ENCODE measurements at places on chromosomes 11 and 22. TPM values are rescaled to one million over a fixed set of nuclear protein-coding genes. Genes with fewer than 3 reads are reported as not detected.

DNA sequence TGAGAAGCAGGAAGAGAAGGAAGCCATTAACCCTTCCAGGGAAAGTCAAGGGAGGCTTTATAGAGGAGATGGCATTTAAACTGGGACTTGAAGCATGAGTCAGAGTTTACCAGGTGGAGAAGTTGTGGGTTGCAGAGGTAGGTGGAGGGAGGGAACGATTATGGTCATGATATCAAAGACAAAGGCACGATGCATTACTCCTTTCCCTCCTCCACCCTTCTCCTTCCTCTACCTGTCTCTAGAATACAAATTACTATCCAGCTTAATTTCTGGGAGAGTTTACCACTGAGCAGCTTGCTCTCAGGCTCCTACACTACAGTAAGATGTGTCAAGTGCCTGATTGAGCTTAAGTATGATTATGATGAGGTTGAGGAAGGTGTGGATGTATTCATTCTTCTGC lies 151.7 kb downstream of the NELL1 start:
- no peak overlapping the region for H3K4me3 ChIP-seq
- H3K4me1 ChIP-seq, result no peaks in the 10 kb centered on the region
- no peak overlapping the region for H3K27ac ChIP-seq
- H3K36me3 ChIP-seq, result no peaks in the 10 kb centered on the region

DNA sequence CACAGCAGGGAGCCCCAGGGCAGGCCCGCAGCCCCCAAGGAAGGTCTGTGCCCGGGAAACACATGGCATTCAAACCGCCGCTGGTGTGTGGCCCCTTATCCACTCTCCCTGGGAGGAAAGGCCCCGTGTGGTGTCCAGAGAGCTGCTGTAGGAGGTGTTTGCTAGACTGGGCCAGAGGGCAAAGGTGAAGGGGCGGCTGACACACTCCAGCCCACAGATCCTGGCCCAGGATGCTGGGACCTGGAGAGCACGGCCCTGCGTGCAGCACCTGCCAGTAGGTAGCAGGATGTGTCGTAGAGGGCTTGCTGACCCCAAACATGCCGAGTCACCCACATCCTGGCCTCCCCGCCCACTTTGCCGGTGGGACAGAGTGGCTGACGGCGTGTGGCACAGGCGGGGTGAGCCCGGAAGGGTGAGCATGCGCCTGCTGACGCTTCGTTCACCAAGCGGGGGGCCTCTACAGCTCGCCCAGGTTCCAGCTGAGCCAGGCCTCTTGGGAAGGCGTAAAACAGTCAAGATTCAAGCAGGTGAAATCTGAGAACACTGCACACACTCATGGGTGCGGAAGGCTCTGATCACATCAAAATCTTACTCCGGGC lies 11.0 kb downstream of the OSBPL5 start:
- peak overlapping the region; percentile 37 for H3K27ac ChIP-seq
- peaks cover 32% of the 10 kb centered on the region for H3K4me1 ChIP-seq
- peak; percentile 62 for DNase-seq

DNA sequence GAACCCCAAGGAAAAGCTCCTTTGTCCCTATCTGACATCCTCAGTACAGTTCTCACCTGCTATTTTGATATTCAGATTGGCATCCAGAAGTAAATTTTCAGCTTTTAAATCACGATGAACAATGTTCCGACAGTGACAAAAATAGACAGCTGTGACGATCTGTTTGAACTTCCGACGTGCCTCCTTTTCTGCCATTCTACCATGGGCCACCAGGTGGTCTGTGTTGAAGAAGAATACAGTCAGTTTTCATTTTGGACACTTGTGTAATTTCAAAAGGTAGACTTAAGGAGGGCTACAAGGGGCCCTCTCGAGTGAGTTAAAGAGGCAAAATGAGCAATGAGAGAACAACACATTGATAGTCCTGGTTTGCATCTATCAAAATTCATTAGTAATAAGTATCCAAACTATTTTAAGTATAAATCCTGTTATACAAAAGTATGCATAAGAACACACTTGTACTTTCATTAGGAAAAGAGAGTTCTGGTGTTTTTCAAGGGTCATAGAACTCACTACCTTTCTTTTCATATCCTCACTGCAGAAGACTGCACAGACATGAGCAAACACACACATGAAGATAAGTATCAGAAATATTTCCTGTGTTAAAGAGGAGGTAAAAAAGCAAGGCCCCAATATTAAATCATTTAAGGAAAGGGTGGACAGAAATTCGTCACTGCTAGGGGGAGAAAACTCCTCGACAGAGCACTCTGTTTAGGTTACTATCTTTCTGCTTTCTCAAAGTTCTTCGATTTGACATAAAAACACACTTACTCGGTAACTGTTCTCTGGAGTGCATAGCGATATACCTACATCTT lies 89.9 kb upstream of the APOA1 start:
- no peaks in the 10 kb centered on the region for H3K27me3 ChIP-seq
- H3K4me1 ChIP-seq, result peaks cover 37% of the 10 kb centered on the region
- H3K4me3 ChIP-seq, result no peak overlapping the region
- DNase-seq, result no peak
- H3K27ac ChIP-seq, result no peak overlapping the region

- H3K4me3 ChIP-seq, result no peak overlapping the region
- H3K27ac ChIP-seq, result no peak overlapping the region
- no peak for DNase-seq
- no peaks in the 10 kb centered on the region for H3K27me3 ChIP-seq
Measured at GRCh38 chr22:34490886-34491285, 570.6 kb upstream of the LARGE1 start.

DNA sequence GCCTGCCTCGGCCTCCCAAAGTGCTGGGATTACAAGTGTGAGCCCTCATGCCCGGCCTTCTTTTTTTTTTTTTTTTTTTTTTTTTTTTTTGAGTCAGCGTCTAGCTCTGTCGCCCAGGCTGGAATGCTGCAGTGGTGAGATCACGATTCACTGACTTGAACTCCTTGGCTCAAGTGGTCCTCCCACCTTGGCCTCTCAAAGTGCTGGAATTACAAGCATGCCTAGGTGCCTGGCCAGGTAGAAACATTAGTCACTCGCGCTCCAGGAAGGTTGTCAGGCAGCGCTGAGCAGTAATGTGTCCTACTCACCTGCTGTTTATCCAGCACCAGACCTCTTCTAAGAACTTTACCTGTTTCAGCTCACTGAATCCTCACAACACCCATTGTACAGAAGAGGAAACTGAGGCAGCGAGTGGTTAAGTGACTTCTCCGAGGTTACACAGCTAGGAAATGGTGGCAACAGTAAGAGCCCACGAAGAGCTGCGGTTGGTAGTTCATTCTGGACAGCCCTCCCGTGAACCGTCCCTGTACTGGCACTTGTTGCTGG lies 496 bp upstream of the CST6 start:
- DNase-seq, result peak; percentile 75
- no peaks in the 10 kb centered on the region for H3K36me3 ChIP-seq
- H3K4me3 ChIP-seq, result no peak overlapping the region
- no peaks in the 10 kb centered on the region for H3K4me1 ChIP-seq
- H3K27me3 ChIP-seq, result peaks cover 24% of the 10 kb centered on the region

- no peaks in the 10 kb centered on the region for H3K27me3 ChIP-seq
- H3K4me1 ChIP-seq, result no peaks in the 10 kb centered on the region
- H3K4me3 ChIP-seq, result no peak overlapping the region
- DNase-seq, result no peak
- no peaks in the 10 kb centered on the region for H3K36me3 ChIP-seq
Measured at GRCh38 chr11:95324826-95325225, 93.8 kb upstream of the SESN3 start.

GRCh38 chr22:37990301-37990700 lies 5.9 kb upstream of the SOX10 start:
- peak; percentile 54 for DNase-seq
- no peak overlapping the region for H3K4me3 ChIP-seq
- H3K36me3 ChIP-seq, result no peaks in the 10 kb centered on the region
- no peaks in the 10 kb centered on the region for H3K27me3 ChIP-seq
- no peaks in the 10 kb centered on the region for H3K4me1 ChIP-seq

DNA sequence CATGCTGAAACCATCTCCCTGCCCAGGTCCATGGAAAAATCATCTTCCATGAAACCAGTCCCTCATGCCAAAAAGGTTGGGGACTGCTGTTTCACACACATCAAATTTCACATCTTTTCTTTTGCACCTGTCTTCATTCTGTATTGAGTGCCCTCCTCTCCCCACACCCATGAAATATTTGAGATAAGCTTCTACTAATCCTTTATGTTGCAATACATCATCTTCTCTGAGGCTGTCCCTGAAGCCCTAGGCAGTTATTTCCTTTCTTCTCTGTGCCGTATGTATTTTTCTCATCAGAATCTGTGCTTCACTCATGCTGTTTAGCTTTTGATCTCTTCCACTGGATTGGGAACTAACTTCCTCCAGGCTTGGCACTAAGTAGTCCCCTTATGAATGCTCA lies 40.0 kb upstream of the RRM1 start:
- H3K36me3 ChIP-seq, result peaks cover 13% of the 10 kb centered on the region
- DNase-seq, result no peak
- H3K4me1 ChIP-seq, result no peaks in the 10 kb centered on the region
- H3K4me3 ChIP-seq, result no peak overlapping the region
- H3K27me3 ChIP-seq, result no peaks in the 10 kb centered on the region
- H3K27ac ChIP-seq, result no peak overlapping the region

DNA sequence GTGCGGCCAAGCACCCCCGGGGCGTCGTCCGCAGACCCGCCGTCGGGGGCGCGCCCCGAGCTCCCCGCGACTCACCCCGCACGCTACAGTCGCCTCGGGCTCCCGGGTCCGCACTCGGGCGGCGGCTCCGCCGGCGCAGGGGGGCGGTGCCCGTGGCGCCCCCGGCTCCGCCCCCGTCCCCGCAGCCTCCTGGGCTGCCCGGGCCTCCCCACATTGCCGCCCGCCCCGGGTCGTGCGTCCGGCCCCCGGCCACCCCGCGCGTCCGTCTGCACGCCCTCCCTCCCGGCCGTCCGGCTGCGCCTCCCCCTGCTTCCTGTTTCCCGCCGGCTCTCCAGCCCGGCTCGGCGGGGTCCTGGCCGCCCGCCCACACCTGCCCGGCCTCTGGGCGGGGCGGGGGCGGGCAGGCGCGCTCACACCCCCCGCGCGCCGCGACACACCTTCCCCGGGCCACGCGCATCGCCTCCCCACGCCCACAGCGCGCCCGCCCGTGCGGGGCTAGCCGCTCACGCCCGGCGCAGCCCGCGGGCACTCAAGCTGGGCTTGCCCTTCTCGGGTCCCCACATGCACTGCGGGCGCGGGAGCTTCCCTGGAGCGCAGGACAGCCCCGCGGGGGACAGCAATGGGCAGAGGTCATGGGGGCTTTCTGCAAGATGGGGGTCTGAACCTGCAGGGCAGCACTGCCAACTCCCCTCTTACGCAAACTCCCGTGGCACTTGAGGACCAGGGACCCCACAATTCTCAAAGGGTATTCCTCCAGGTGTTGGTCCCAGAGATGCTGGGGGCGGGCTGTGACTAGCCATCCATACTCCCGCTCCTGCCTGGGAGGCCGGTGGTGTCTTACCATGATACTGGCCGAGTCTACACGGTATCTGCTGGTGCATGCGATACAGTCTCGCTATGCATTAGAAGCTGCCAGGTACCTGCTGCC lies at the start of gene CARD10:
Gene CARD10 (minus strand): TSS at position 148 of the 928 bp plus-strand sequence. CDS start 215 bp downstream, outside the sequence.
- H3K27ac ChIP-seq, result peak within 1 kb of the TSS; percentile 73
- no peaks in the 10 kb centered on the region for H3K4me1 ChIP-seq
- H3K36me3 ChIP-seq, result peaks cover 4% of the 10 kb centered on the region
- no peaks in the 10 kb centered on the region for H3K27me3 ChIP-seq
- peak within 1 kb of the TSS; percentile 62 for H3K4me3 ChIP-seq

GRCh38 chr11:8060801-8061554 lies 20.0 kb upstream of the TUB start:
- no peak overlapping the region for H3K4me3 ChIP-seq
- H3K27ac ChIP-seq, result no peak overlapping the region
- H3K4me1 ChIP-seq, result peaks cover 14% of the 10 kb centered on the region
- DNase-seq, result no peak

DNA sequence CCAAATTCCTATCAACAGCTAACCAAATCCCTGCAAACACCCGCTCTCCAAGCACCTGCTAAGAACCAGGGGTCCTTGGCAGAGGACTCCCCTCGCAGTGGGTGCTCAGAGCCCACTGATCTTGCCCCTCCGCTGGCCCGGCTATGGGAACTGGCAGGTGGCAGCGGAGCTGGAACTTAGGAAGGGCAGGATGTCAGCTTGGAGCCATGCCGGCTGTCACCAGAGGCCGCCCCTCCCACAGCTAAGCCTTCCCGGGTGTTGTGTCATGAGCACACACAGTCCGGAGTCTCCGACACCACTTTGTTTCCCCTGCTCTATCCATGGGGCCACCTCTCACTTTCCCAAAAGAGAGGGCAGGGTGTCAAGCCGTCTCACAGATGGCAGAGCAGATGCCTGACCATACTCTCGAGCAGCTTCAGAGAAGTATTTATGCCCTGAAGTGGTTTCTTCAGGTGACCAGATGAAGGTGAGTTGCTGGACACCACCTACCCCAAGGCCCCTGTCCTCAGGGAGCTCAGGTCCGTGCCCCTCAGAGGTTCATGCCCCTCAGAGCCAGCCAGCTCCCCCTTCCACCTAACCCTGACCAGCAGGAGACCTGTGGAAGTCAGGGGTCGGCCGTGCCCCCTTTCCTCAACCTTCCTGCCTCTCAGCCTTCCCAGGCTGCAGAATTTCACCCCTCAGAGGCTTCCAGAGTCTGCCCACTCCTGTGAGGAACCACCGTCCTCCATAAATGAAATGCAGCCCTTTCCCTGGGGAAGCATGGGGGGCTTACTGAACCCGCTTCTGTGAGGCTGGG lies 545.7 kb upstream of the B3GAT1 start:
- no peaks in the 10 kb centered on the region for H3K4me1 ChIP-seq
- DNase-seq, result no peak
- no peak overlapping the region for H3K4me3 ChIP-seq
- H3K27ac ChIP-seq, result no peak overlapping the region

- H3K4me1 ChIP-seq, result no peaks in the 10 kb centered on the region
- no peak for DNase-seq
- no peak overlapping the region for H3K4me3 ChIP-seq
- no peak overlapping the region for H3K27ac ChIP-seq
- no peaks in the 10 kb centered on the region for H3K27me3 ChIP-seq
Measured at GRCh38 chr11:398826-399225, 4.8 kb downstream of the PKP3 start.

DNA sequence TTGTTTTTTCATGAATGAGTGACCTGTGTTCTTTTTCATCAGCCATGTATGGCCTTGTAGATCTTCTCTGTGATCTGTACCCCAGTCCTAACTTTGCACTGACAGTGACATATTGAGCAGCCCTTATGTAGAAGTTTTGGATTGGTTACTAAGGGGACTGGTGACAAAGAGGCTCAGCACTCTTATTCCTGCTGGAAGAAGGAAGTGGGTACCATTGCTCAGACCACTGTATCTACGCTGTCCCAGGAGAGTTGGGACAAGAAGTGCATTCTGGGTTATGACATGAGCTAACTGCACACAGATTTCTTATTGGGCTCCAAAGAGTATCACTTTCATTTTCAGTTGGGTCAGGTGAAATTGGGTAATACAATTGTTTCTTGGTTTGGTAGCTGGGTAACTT lies 107.8 kb upstream of the RASSF10 start:
- H3K4me3 ChIP-seq, result no peak overlapping the region
- H3K36me3 ChIP-seq, result peaks cover 8% of the 10 kb centered on the region
- no peak for DNase-seq
- no peaks in the 10 kb centered on the region for H3K4me1 ChIP-seq
- H3K27ac ChIP-seq, result no peak overlapping the region
- no peaks in the 10 kb centered on the region for H3K27me3 ChIP-seq

The NECTIN1 gene
- 8.6 TPM for total RNA-seq

The NAV2 gene
- total RNA-seq, result 47.9 TPM

The TSPAN18 gene
- 40.7 TPM for total RNA-seq

The OR4D6 gene
- not detected for total RNA-seq

The TIGD3 gene
- not detected for total RNA-seq

The OR4D5 gene
- not detected for total RNA-seq

Data from lung (tissue), 17 donors.